ENCODE measurements at places on chromosomes 2 and 18. TPM values are rescaled to one million over a fixed set of nuclear protein-coding genes. Genes with fewer than 3 reads are reported as not detected.

Gene SLC23A3
- total RNA-seq, result 0.66 TPM

Gene UGT1A6
- not detected for total RNA-seq

Gene IL1A
- not detected for total RNA-seq

Gene ACMSD
- total RNA-seq, result not detected

Gene POU3F3
- 1.7 TPM for total RNA-seq
